ENCODE measurements at places on chromosomes 1 and 21.

GRCh38 chr1:242854466-242854865 is 330.0 kb upstream of the PLD5 start:
- DNase-seq = no peak

GRCh38 chr1:204128964-204129896 is 22.6 kb downstream of the ETNK2 start:
- peak; percentile 50 for DNase-seq

DNA sequence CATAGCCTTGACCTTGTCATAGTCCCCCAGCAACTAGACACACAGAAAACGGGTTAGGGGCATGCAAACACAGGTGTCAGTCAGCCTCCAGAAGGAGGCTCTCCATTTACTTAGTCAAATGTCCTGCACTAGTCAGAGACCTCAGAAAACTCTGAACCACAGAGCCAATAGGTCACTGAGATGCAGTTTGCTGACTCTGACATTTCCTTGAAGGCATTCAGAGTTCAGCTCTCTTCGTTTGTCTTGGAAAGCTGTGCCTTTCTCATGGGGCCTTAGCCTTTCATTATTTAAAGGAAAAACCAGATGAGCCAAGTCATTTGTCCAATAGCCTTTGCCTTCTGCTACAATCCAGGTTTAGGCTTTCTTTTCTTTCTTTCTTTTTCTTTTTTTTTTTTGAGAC is 3.5 kb downstream of the OLFML2B start:
- no peak for DNase-seq

DNA sequence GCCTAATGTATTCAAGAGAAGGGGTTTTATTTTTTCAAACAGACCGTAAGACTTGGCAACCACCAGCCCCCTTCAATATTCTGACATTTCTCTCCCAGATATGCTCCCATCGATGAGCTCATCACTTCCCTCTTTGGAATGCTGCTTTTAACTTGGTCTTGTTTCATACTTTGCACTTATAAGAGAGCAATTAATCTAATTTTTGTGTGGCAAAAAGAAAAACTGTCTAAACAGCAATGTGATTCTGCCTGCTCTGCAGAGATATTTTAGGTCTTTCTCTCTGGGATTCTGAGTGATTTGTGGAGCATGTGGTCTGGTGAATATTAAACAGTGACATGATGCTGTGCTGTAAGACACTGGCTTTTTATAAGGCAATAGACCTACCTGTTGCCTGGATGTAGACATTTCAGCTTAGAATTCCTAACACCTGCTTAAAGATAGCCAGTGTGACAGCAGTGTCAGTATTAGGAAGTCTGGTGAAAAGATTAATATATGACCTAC is 284.8 kb downstream of the BACH1 start:
- no peak for DNase-seq

- DNase-seq = no peak
Observed at GRCh38 chr1:117695796-117696490, 90.1 kb downstream of the TENT5C start.

DNA sequence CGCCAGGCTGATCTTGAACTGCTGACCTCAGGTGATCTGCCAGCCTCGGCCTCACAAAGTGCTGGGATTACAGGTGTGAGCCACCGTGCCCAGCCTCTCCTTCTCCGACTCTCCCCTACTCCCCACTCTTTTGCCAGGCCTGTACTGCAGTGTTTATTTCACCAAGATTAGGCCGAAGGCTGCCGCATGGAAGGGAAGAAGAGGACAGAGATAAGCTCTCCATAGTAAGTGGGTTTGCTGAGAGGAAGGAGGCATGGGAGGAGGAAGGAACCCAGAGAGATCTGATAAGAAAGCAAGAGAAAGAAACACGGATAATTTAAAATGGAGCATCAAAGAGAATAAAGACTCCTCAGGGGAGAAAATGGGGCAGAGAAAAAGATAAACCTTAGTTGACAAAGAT is 8.7 kb downstream of the PTCH2 start:
- DNase-seq = no peak

- DNase-seq = no peak
Observed at GRCh38 chr21:30240661-30241060, 24.8 kb upstream of the CLDN8 start.

DNA sequence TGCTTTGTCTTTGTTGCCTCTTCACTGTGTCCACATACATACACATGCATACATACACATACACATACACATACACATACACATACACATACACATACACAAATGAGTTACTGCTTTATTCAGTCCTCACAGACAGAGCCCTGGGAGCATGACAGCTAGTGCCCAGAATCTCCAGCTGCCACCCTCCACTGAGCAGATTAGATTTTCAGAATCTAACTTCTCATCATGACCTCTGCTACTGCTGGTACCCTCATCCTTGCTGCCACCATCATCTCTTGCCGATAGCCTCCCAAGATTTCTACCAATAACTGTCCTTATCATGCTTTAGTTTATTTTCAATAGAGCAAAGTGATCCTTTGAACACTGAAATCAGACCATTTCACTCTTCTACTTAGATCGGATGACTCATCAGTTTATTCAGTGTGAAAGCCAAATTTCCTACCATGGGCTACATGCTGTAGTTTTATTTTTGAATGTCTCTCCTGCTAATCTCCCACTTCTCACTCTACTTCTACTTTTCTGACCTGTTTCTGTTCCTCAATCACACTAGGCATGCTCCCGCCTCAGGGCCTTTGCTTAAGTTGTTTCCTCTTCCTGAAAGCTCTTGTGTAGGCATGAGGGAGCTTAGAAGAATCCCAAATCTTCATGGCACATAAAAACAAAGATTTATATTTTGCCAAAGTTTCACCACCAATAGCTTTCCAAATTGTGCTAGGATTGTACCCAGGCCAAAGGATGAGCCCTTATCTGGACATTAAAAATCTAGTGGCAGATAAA is 43.0 kb downstream of the ATP6V1G3 start:
- no peak for DNase-seq

DNA sequence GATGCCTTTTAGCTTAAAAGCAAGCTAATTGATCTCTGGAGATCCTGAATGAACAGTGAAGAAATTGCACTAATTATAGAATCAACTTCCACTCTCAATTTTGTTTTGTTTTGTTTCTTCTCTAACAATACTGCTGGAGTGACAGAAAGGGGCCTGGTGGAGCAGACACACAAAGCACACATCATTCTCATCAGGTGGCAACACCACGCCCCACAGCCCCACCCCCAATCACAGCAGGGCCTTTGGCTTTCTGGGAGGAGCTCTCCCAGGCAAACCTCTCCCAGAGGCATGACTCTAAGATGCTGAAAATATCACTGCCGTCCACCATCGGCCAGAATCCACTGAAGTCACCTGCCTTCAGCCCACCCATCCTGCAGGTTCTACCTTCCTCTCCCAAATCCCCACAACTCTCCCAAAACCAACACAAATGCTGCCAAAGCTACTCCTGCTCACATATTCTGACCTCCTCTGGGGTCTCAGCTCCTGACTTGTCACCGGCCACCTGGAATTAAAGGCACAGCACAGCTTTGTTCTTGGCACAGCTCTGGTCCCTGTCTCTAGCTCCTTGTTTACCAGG is 120.7 kb downstream of the GRIK3 start:
- no peak for DNase-seq

- no peak for DNase-seq
Observed at GRCh38 chr1:25683731-25684130, 67.1 kb downstream of the MAN1C1 start.

GRCh38 chr1:86259390-86259789 is 102.8 kb upstream of the COL24A1 start:
- no peak for DNase-seq

DNA sequence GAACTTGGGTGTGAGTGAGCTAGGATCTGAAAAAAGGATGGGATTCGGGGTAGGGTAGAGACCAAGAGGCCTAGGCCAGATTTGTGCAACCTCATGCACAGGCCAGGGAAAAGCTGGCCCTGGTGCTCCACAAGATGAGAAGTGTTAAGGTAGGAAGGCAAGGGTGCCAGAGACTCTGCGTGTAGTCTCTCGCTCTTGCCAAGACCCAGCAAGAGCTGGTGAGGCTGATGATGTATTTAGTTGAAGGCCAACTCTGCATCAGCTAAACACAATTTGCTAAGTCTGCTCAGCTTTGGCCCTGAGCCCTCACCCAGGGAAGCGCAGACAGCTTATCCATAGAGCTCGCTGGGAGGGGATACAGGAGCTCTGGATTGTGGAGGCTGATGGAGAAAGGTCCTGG is 26.6 kb upstream of the SOX13 start:
- DNase-seq = no peak

- peak; percentile 8 for DNase-seq
Observed at GRCh38 chr1:202860744-202861419, 28.1 kb downstream of the RABIF start.

DNA sequence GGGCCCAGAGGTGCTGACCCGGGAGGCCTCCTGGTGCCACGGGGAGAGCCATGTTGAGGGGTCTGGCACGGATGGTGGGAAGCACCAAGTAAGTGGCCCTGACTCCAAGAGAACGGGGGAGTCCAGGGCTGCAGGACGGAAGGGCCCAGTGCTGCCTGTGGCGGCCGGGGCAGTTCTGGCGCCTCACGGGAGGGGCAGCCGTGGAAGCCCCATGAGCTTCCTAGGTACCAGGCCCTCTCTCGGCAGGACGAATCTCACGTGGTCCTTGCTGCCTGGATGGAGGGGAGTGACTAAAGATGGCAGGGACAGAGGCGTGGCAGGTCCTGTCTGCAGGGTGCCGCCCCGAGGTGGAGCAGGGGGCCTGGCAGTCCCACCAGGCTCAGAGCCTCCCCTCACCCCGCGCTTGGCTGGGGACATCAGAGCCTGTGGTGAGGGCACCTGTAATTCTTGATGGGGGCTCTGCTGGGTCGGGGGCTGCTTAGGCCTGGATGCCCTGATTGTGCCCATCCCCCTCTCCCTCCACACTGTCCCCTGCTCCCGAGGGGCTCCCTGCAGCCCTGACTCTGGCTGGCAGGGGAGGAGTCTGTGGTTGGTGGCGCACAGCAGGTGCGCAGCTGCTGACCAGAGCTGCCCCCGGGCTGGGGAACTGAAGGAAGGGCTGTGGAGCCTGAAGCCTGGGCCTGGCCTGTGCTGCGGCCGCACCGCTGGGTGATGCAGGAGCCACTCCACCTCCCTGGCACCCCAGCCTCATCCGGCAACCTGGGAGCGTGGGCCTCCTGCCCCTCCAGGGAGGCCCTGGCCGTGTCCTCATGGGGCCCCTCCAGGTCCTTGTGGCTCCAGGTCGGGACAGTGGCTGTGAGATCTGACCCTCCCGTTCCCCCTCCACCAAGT is 31.4 kb downstream of the POFUT2 start:
- no peak for DNase-seq

- DNase-seq = no peak
Observed at GRCh38 chr1:168879896-168880734, 151.1 kb upstream of the DPT start.
